Stimulated activated CD8-positive, alpha-beta memory T cell treated with anti-CD3 and anti-CD28 coated beads, Interleukin-12 subunit alpha, Interleukin-12 subunit beta, amount 100 ng/mL, for 1 hour (primary cell): ENCODE measurements at places on chromosomes 12 and 14.

DNA sequence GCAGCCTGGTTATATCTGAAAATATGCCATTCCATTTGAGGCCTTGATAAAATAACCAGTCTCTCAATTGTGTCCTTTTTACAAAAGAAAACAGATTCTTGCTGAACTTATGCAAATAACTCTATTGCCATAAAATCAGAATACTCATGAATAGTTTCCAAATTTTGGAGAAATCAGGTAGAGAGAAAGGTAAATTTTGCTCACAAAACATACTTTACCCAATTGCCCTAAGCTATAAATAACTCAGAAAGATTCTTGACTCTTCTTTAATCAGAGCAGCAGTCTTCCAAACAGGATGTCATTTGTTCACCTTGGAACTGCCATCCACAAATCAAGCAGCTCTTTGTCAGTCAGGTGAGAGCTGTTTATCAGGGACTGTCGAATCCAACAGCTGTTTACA lies 12.6 kb downstream of the ZNF26 start:
- no peak for DNase-seq

DNA sequence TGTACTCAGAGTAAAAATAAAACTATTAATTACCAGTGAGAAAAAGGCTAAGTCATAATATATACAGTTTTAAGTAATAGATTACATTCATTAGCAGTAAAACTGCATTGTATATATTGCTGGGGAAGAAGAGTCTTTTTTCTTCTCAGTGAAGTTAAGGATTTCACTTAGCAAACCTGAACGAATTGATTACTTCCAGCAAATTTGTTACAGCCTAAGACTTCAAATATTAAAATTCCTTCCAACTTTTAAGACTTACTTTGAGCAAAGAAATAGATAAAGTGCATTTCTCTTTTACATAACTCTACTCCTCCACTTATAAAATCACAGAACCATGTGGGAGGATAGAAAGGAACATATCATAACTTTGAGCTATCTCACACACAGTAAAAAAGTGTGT lies 43.3 kb downstream of the PIK3C2G start:
- DNase-seq: no peak

GRCh38 chr14:61736751-61737150 lies 25.5 kb upstream of the SNAPC1 start:
- DNase-seq: no peak

- no peak for DNase-seq
Measured at GRCh38 chr12:31732926-31733548, 4.2 kb upstream of the AMN1 start.

- no peak for DNase-seq
Measured at GRCh38 chr12:69653703-69654102, 43.0 kb upstream of the LRRC10 start.

DNA sequence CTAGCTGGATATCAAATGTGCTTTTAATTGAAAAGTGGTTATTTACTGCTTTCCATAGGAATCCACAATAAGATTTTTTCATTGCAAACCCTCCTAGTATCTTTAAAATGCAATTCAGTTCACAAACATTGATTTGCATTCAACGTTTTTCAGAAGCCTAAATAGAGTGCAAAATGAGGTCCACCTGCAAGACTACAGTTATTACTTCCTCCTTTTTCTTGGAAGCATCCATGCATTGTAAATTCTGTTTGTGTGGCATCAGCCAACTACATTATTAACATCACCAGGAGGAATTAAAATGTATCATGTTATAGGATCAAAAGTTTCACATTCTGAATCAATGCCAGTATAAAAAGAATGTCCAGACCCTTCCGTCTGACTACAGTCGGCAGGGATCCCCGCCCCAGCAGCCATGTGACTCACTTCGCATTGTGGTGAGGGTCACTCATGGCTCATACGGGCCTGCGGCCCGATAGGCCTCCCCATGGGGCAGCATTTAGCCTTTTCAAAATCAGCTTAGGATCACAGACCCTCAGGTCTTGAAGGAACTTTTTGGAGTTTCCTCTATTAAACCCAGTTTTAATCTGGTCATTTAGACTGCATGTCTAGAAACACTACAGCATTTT lies 46.3 kb downstream of the NTF3 start:
- DNase-seq: no peak

GRCh38 chr14:93212432-93212831 lies 5.4 kb downstream of the UBR7 start:
- DNase-seq: no peak

DNA sequence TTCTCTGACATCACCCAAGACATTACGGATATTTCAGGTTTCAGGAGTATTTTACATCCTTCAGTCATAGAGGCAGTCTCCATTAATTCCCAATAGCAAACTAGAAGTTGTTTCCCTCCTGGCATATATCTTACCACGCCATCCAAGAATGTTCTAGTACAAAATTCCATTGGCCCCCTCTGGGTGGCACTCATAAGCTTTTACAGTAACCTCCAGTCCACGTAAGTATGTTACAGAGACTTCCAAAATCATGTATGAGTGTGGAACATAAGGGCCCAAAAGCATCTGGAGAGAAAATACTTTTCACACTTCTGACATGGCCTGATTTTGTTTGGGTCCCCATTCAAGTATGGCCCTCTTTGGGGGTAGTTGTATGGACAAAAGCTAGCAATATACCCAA lies 58.1 kb upstream of the DHRS4 start:
- no peak for DNase-seq

DNA sequence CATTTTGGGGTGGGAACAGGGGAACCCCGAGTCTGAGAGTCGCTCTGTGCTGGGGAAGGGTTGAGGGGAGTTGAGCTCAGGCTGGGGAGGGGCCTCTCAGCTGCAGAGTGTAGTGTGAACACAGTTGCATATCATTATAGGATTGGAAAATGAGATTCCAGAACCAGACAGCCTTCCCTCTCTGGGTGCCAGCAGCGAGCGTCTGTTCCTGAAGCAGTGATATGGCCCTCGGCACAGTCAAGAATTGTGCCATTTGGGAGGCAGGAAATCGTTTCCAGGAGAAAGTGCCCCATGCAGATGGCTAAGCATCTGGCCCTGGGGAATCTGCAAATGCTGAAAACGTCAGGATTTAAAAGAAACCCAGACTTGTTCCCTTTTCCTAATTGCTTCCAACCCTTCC lies 70.4 kb upstream of the SFSWAP start:
- no peak for DNase-seq

- DNase-seq: peak; percentile 30
Measured at GRCh38 chr14:67837011-67837624, 17.5 kb downstream of the RAD51B start.

DNA sequence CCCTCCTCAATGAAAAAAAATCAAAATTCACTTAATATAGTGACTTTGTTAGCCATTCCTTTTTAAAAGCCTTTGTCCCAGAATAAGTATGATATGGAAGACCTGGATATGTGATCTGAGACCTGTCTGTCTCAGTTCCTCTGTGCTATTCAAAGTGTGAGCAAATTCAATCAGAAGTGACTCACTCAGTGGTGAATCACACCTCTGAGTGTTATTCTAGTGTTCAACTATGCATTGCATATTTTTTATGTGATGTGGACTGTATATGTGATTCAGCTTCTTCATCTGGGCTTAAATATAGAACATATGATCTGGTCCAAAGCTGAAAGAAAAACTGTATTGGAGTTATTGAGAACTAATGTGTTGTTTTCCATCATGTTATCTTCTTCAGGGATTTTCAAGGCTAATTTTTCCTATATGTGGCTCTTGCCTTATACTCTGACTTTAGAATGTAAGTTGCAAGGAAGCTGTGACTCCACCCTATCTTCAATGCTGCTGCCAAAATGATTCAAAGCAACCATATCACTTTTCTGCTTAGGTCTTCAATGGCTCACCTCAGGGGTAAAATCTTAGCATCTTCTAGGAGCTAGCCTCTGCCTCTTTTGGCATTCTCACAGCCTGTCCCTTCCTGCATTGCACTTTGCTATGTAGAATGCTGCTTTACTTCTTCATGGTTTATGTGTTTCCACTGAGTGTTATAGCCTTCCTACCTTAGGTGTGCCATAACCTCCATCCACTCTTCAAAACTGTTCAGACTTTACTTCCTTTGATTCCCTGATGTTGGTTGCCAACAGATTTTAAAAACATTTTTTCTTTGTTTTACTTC lies 169.8 kb downstream of the OTOGL start:
- no peak for DNase-seq

- DNase-seq: no peak
Measured at GRCh38 chr14:23130871-23131270, 11.8 kb upstream of the CEBPE start.

DNA sequence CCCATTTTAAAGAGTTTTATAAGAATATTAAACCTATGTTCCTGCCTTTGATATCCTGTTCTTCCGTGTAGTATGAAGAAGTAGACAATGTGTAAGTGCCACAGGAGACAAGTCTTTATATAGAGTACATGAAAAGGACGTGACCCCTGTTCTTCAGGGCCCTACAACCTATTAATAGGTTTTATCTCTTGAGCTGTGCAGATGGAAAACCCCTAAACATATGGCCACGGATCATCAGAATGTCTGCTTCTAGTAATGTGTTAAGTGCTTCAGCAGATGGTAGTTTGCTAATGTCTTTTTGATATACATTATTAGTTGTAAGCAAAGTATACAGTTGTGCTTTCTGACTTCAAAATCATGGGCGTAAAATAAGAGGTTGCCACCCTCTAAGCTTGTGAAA lies 228.5 kb downstream of the PTPRO start:
- no peak for DNase-seq

- DNase-seq: no peak
Measured at GRCh38 chr14:52922059-52922458, 28.8 kb downstream of the FERMT2 start.

- no peak for DNase-seq
Measured at GRCh38 chr12:113262710-113263109, 41.4 kb downstream of the TPCN1 start.

DNA sequence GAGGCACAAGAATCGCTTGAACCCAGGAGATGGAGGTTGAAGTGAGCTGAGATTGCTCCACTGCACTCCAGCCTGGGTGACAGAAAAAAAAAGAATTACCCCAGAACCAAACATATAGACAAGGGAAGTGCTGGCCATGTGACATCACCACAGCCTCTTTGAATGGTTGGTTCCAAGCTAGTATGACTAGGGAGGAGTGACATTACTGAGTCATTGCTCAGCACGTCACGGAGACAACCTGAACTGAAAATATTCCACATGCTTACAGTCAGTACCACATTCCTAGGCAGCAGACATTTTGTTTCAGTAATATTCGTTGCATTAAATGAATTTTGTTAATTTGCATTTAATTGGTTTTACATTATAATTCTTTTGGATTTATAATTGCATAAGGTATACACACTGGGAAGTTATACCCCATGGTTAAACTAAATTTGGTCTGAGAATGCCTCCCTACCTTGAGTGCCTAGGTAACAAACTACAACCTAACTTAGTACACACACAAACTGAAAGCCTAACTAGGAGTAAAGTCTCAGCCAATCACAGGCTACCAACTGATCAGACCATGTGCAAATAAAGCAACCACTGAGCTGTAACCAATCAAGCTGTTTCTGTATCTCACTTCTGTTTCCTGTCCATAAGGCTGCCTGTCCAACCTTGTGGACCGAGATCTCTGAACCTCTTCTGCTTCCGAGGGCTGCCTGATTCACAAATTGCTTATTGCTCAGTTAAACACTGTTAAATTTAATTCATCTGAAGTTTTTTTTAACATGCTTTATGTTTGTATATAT lies 164.4 kb downstream of the CAND1 start:
- no peak for DNase-seq

DNA sequence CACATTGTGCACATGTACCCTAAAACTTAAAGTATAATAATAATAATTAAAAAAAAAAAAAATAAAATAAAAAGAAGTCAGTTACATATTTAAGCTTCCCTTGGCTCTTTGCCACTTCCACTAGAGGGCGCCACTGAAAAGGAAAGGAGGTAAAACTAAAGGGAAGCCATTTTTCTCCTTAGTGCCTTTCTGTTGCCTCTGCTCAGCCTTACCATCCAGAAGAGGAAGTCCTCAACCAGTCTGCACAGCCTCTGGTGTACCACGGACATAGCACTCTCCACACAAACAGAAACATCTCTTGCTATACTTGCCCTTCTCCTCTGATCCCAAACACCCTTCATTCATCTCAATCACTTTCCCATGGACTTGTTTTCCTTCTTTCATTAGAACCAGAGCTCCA lies 169.0 kb upstream of the EEA1 start:
- DNase-seq: peak; percentile 53

GRCh38 chr12:29228474-29229157 lies 79.5 kb downstream of the FAR2 start:
- DNase-seq: no peak

GRCh38 chr12:67593041-67593440 lies 55.5 kb upstream of the DYRK2 start:
- DNase-seq: no peak

DNA sequence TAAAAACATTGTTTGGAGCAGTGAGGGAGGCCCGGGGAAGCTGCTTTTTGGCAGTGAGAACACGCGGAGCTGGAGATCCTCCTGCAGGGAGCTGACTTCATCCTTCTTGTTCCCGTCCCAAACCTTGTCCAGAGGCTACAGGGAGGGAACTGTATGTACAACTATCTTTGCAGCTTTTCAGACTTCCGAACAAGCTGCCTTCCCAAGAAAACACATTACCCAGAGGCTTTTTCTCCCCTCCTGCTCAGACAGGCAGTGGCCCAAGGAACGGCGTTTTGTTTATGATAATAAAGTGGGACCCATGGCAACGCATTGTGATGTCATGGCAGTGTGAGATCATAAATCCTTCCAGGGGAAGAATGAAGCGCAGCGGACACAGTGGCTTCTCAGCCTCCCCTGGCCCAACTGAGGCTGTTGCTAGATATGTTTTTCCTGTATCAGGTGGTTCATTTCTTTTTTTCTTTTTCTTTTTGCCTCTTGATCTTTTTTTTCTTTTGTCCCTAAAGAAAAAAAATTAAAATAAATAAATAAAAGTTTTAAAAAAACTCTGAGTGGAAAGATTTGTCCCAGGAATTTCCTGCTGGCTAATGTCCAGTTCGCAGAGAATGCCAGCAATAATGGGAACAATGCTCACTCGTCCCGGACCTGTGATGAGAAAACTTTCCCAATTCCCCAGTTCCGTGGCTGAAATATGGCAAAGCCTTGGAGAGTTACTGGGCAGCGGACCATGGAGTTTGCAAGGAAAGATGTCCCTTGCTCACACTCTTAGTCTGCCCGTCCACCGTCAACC lies 103.4 kb upstream of the MAP1LC3B2 start:
- DNase-seq: no peak

GRCh38 chr12:2836574-2836973 lies 1.7 kb upstream of the NRIP2 start:
- no peak for DNase-seq

DNA sequence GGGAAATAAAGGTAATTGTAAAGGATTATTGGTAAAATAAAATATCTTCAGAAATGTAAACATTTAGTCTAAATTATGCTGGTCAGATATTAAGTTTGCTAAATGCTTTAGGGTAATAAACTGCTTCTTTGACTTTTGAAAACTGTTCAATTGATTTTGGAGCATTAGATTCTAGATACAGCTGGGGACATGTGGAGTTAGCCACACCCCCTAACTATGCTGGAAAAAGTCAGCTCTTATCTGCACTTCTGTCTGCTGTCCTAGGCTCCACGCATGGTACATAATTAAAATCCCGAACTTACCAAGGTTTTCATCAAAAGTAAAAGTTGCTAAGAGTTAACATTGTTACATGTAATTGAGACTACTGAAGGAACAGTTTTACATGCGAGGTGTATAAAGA lies 78.8 kb downstream of the ITPR2 start:
- no peak for DNase-seq

- no peak for DNase-seq
Measured at GRCh38 chr12:79587368-79587767, 103.4 kb downstream of the PAWR start.

- no peak for DNase-seq
Measured at GRCh38 chr14:93072659-93073357, 42.9 kb downstream of the ITPK1 start.

- no peak for DNase-seq
Measured at GRCh38 chr14:99775351-99775750, 17.9 kb upstream of the EML1 start.
